ENCODE measurements at places on chromosomes 6 and 20. TPM values are rescaled to one million over a fixed set of nuclear protein-coding genes. Genes with fewer than 3 reads are reported as not detected.
A peak's percentile ranks its signal among the peaks of the same experiment; 100 is the strongest.

The ANKRD6 gene
- 60.8 TPM for total RNA-seq

DNA sequence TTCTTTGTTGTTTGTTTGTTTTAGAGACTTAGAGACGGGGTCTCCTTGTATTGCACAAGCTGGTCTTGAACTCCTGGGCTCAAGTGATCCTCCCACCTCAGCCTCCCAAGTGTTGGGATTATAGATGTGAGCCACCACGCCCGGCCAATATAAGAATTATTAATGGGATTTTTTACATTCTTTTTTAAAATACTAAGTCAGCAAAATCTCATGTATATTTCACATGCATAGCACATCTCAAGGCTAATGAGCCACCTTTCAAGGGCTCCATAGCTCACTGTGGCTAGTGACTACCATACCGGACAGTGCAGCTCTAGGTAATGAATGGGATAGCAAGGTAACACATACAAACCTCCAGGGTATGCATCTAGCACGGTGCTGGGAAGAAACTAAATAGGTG is 361.4 kb downstream of the SAMD5 start:
- DNase-seq: no peak
- no peaks in the 10 kb centered on the region for H3K36me3 ChIP-seq
- H3K4me1 ChIP-seq: no peaks in the 10 kb centered on the region

The FOXF2 gene
- total RNA-seq: 6.3 TPM

DNA sequence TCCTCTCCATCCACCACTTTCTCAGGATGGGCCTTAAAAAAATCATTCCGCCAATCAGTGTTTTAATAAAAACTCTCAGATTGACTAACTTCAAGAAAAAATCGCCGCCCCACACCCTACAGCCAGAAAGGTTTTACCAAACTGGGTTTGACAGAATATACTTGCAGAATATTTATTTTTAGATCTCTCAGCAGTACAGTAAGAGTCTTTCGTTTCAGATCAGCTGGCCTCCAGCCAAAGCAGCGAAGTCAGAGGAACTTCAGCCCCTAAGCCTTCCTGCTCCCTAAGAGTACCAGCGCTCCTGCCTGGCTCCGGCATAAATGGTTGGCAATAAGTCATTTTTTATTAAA is 24.7 kb downstream of the TBC1D7 start:
- H3K36me3 ChIP-seq: no peaks in the 10 kb centered on the region
- H3K27ac ChIP-seq: peak overlapping the region; percentile 70
- H3K4me1 ChIP-seq: peaks cover 22% of the 10 kb centered on the region
- no peaks in the 10 kb centered on the region for H3K27me3 ChIP-seq
